ENCODE measurements at places on chromosomes 6 and 20. TPM values are rescaled to one million over a fixed set of nuclear protein-coding genes. Genes with fewer than 3 reads are reported as not detected.

PLG gene
- total RNA-seq: not detected

CST4 gene
- 0.22 TPM for total RNA-seq

LTB gene
- total RNA-seq: not detected

CABLES2 gene
- 2.8 TPM for total RNA-seq

SPTLC3 gene
- 4.0 TPM for total RNA-seq

RNF5 gene
- 30.9 TPM for total RNA-seq

TCFL5 gene
- total RNA-seq: 21.6 TPM

TPMT gene
- 27.4 TPM for total RNA-seq

RAB32 gene
- 161 TPM for total RNA-seq

PROCR gene
- 67.1 TPM for total RNA-seq

METTL24 gene
- total RNA-seq: 0.50 TPM

ZNF391 gene
- total RNA-seq: 1.7 TPM
